SW 1271 (cell line): ENCODE measurements at places on chromosomes 3 and 15.

GRCh38 chr3:51943451-51944391 lies 1.6 kb downstream of the PARP3 start:
- no peak for DNase-seq

DNA sequence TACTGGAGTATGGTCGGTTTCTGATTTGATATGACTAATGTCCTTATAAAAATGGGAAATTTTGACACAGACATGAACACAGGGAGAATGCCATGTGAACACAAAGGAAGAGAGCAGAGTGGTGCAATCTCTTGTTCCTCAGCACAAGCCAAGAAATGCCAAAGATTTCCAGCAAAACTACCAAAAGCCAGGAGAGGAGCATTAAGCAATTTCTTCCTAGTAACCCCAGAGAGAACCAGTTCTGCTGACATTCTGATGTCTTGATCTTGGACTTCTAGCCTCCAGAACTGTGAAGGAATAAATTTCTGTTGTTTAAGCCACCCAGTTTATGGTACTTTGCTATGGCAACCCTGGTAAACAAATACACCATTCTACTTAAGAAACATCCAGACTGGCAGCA lies 227.8 kb upstream of the MRPL3 start:
- DNase-seq, result no peak

DNA sequence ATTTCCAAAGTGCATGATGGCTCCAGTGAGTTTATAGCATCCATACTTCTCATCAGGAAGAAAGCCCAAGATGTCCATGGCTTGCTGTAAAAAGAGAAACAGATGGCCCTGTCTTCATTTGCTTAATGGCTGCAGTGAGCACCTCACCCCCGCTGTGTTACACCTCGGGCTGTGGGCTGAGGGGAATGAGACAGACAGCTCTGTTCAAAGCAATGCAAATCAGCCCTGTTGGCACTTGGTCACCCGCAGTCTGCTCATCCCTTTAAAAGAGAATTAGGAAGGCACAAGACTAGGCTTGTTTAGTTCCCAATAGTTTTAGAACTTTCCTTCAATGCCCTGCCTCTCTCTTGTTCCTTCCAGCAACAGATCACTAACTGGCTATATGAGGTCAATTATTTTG lies 25.2 kb downstream of the MYH15 start:
- DNase-seq, result no peak

GRCh38 chr3:129795186-129796010 lies 98.1 kb downstream of the TMCC1 start:
- DNase-seq, result no peak

DNA sequence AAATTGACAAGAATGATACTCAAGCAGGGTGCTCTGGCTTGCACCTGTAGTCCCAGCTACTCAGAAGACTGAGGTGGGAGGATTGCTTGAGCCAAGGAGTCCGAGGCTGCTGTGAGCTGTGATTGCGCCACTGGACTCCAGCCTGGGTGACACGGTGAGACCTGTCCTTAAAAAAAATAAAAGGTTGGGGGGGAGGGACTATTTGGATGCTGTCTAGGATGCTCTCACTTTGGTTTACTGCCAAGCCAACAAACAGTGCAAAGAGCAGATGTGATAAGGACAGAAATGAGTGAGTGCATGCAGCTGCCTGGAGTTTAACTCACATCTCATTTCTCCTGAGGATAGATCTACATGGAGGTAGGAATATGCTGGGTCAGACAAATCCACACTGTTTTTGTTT lies 130.0 kb downstream of the FRMD4B start:
- no peak for DNase-seq

DNA sequence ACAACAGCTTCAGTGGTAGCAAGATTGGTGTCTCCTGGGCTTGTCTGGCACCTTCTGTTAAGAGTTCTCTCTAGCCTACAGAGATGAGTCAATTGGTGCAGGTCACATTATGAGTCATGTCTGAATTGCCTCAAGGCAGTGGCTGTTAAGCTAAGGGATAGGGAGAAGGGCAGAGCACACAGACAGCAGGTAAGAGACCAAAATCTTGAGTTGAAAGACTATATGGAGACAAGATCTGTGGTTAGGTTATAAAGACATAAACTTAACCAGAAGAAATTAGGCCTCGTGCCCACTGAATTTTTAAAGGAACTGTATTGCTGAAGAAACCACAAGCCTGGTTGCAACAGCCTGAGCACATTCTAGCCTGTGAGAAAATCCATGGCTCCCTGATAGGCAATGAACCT lies 19.2 kb upstream of the KPNA1 start:
- peak; percentile 34 for DNase-seq

DNA sequence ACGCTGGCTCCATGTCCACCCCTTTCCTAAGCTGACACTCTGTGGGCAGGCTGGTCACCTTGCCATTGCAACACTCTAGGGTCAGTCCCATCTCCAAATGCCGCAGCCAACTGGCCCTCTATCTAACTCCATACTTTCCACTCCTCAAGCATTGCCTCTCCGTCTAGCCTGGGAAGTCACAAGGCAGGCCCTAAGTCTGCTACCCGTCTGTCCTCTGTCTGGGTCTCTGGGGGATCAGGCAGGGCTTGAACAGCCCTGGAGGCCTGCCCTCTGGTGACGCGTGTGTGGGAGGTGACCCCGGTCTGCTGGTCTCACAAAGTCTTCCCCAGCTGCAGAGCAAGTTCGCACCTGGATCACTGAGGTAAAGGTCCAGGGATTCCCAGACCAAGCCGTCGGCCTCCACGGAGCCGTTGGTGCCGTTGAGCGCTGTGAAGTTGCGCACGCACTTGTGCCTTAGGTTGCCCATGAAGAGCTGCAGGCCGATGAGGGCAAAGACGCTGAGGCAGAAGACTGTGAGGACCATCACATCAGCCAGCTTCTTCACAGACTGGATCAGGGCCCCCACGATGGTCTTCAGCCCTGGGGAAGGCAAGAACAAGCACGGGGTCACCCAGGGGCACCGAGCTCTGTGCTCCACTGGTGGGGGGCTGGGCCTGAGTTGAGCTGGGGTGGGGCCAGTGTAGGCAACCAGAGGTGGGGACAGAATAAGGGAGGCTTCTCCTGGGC lies 39.9 kb downstream of the SCN5A start:
- DNase-seq, result no peak

- no peak for DNase-seq
Observed at GRCh38 chr3:131303848-131304247, 77.7 kb upstream of the NUDT16 start.

GRCh38 chr15:67946701-67947100 lies 106.9 kb upstream of the RNU6-1 start:
- no peak for DNase-seq

DNA sequence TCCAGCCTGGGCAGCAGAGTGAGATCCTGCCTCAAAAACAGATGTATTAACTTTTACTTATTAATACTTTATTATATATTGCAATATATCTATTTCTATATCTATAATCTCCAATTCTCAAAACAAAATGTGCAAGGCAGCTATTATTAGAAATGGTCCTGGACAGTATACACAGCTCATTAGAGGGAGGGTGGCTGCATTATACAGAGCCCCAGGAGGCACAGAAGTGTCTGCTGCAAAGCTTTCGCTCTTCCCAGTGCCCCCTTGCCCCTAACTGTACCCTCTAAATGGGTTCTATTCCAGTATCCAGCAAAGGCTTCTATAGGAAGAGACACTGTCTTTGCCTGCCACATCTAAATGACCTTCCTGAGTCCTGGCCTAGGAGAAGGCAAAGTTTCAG lies 24.5 kb downstream of the ARL14 start:
- no peak for DNase-seq

DNA sequence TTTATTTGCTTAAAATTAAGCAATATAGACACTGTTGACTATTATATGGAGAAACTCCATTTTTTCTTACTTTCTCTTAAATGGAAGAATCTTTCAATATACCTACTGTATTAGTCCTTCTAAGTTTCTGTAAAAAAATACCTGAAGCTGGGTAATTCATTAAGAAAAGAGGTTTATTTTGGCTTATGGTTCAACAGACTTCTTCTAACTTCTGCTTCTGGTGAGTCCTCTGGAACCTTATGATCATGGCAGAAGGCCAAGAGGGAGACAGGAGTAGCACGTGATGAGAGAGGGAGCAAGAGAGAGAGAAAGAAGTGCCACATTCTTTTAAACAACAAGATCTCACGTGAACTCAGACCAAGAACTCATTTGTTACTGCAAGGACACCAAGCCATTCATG lies 573.3 kb downstream of the MCTP2 start:
- DNase-seq, result no peak

DNA sequence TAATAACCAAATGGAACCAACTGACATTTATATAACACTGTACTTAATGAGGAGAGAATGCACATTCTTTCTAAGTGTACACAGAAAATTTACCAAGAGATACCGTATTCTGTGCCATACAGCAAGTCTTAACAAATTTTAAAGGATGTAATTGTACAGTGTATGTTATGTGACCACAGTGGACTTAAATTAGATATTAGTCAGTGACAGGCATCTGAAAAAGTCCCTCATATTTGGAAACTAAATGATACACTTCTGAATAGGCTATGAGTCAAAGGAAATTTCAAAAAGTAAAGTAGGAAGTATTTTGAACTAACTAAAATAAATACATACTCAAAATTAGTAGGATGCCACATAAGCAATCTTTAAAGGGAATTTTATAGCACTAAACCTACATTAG lies 59.6 kb upstream of the P3H2 start:
- no peak for DNase-seq

DNA sequence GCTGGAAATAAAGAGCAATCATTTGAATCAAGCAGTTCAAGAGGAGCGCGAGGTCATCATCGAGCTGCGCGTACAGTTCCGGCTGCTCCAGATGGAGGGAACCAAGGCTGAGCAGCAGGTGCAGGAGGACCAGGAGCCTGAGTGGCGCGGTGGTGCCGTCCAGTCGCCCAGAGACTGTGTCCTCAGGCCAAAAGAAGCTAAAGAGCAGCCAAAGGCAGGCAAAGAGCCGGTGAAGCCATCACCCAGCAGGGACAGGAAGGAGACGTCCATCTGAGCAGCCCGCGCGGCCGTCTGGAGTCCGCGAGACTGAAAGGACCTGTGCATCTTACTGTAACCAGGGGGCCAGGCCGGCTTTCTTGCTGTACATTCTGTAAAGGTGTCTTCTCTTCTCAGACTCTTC lies 277.2 kb upstream of the TTC14 start:
- no peak for DNase-seq

- no peak for DNase-seq
Observed at GRCh38 chr3:42066516-42067181, 24.5 kb upstream of the TRAK1 start.

GRCh38 chr15:56428821-56429458 lies 36.0 kb downstream of the MNS1 start:
- DNase-seq, result no peak

GRCh38 chr3:172836390-172836997 lies 86.0 kb downstream of the ECT2 start:
- DNase-seq, result no peak

DNA sequence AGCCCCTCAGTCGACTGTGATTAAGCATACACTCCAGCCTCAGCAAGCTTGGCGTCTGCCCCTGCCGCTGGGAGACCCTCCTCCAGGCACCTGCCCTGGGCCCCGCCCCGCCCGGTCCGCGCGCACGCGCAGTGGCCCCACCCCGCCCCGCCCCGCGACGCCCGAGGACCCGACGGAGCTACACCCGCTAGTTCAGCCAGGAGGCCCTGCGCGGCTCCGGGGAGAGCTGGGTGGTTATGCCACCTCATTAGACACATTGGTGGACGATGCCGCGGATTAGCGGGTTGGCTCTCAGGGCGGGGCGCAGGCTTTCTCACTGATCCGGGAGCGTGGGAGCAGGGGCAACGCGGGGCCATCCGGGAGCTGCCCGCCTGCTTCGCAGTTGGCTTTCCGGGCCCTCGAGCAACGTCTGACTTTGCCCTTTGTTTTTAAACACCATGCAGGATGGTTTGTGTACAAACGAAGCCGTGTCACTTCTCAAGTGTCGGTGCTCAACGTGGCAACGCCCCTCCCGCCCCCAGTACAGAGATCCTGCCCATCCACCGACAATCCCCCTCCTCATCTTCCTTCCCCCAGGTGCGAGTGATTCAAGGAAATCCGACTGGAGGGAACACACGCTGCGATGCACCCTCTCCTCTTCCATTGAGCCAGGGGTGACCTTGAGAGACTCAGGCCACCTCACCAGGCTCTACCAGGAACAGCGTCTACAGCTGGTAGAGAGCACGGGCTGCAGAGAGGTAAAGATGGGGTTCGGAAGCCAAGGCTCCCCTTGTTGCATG lies 109.3 kb downstream of the SHQ1 start:
- DNase-seq, result peak; percentile 6

- no peak for DNase-seq
Observed at GRCh38 chr3:193972832-193973231, 163.1 kb upstream of the HES1 start.

DNA sequence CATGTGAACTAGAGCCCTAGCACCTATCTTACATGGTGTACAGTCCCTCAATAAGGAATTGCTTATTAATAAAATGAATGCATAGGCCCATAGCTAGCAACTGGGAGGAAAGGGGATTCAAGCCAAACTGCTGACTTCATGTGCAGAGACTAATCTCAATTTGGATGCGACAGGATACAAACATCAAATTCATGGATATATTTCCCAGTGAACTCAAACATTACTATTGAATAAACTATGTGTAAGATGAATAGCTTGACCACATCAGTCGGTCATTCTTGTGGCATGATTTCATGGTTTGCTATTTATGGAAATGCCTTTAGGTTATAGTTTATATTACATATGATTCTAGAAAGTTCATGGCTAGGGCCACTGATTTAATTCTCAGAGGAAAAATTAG lies 268.6 kb upstream of the SLITRK3 start:
- DNase-seq, result no peak

DNA sequence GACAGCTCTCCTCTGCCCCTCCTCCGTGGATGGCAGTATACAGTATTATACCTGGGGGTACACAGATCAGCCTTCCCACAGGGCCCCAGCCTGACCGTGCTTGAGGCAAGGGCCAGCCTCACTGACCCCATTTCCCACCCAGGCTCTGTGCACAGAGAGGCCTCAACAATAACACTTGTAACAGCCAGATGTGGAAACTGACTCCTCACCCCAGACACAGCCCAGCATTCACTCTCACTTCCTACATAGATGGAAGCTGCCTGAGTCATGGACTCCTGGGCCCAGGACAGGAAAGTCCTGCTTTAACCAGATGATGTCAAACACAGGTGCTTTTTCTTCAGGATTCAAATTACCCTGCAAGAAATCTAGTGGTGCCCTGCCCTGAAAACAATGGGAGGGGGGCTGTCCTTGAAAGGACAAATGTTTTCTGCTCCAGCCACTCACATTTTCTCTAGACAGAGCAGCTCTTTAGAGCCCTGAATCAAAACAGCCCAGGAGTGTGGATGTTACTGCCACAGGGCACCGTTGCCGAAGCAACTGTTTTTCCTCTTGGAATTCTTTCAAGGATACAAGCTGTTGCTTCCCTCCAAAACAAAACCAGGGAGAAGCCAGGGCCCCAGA lies 16.4 kb downstream of the CCDC12 start:
- no peak for DNase-seq

GRCh38 chr3:21750080-21750696 lies 822 bp downstream of the ZNF385D start:
- no peak for DNase-seq

DNA sequence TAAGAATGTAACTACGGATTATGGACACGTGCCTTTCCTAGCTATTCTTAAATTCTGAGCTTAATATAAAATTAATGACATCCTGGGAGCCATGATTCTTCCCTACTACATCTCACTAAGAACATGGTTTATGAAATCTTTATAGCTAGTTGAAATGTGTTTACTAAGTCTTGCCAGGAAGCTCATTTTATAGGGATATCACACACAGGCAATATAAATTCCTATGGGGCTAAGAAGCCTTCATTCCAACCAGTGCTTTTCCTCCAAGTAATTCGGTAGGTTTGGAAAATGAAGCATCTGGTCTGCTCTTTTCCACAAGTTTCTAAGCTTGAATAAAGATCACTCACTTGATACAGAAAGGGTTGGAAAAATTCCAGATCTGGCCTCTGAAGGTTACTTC lies 802.6 kb downstream of the FHIT start:
- DNase-seq, result no peak

GRCh38 chr15:67843571-67844387 lies 3.9 kb upstream of the RNU6-1 start:
- DNase-seq, result no peak
